ENCODE measurements at places on chromosomes 1 and 21.

GRCh38 chr1:147246044-147246690 is 3.7 kb downstream of the CHD1L start:
- DNase-seq: no peak

DNA sequence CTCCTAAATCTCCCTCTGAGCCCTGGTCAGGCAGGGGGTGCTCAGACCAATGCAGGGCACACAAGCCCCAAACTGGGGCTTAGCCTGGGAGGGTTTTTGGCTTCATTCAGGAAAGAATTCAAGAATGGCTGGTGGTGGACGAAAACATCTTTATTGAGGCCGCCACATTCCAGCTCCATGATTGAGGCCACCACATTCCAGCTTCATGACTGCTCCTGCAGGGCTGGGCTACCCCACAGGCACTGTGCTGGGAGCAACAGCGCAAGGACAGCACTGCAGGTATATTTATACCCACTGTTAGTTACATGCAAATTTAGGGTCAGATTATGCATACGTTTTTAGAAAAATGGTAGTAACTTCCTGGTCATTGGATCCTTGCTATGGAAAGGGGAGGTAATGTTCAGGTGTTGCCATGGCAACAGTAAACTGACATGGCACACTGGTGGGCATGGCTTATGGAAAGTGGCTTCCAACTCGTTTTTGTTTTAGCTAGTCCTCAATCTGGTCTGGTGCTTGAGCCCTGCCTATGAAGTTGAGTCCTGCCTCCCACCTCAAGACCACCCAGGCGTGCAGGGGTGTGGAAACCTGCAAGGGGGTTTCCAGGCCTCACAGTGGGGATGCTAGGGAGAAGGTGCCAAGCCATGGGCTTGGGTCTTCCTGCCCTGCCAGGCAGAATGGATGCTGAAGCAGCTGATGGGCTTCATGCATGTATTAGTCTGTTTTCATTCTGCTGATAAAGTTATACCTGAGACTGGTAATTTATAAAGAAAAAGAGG is 348.7 kb upstream of the AJAP1 start:
- no peak for DNase-seq

GRCh38 chr1:105138458-105138893 is 1388.8 kb downstream of the AMY1C start:
- no peak for DNase-seq

- DNase-seq: no peak
Measured at GRCh38 chr21:45578176-45578801, 36.0 kb upstream of the SLC19A1 start.

DNA sequence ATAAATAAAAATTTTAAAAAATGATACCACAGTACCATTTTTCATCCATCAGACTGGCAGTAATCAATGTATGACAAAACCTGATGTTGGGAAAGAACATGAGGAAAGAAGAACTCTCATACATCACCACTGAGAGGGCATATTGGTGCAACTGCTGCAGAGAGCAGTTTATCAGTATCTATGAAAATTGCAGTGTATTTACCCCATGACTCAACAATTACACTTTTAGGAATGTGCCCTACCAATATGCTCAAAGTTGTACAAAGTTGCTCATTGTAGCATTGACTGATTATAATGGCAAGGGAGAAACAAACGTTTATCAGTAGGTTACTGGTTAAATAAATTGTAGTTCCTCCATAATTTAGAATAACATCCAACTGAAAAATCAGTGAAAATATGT is 36.7 kb downstream of the CATSPERE start:
- no peak for DNase-seq

All from stimulated activated CD8-positive, alpha-beta memory T cell treated with anti-CD3 and anti-CD28 coated beads, Interleukin-4, amount 100 ng/mL, for 4 hours (primary cell).